ENCODE measurements at places on chromosomes 1 and 21.

DNA sequence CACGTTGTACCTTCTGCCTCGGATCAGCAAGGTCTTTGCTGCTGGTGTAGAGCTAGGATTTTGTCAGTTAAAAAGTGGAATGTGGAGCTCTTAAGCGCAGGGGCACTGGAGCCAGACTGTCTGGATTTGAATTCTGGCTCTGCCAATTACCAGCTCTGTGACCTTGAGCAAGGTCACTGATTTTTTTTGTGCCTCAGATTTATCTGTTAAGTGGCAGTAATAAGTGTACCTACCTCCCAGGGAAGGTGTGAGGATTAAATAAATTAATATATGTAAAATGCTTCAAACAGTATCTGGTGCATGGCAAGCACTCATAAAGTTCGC lies 40.3 kb downstream of the UBE2U start:
- no peak for DNase-seq

DNA sequence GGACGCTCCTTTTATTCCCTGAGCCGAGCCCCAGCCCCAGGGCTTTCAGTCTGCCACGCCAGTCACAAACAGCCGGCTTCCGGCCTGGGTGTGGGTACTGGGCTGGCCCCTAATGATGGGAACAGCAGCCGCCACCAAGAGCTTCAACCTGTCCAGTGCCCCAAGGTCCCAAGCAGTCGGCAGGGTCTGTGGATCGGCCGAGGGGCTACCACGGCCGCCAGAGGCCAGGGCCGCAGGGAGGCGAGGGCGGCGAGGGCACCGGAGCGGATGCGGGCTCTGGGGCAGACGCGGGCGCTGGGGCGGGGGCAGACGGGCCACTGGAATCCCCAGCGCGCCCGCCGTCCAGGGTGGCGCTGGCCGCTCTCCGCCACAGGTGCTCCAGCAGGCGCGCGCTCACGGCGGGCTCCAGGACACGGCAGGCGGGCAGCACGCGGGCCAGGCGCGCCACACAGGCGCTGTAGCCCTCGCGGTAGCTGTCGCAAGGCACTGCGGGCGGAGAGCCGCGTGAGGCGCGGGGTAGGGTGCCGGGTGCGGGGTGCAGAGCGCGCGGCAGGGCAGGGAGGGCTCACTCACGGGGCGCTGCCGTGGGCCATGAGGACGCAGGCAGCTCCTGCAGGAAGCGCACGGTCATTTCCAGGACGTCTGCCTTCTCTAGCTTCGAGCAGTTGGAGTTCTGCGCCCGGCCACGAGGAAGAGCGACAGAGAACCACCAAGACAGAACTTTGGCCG lies 887 bp downstream of the HES2 start:
- DNase-seq, result no peak

GRCh38 chr21:39775816-39776215 lies 30.8 kb downstream of the IGSF5 start:
- no peak for DNase-seq

- DNase-seq, result no peak
These were observed 12.3 kb upstream of the IL22RA1 start for GRCh38 chr1:24155011-24155782.

GRCh38 chr1:54364995-54365394 lies 41.2 kb downstream of the SSBP3 start:
- no peak for DNase-seq

DNA sequence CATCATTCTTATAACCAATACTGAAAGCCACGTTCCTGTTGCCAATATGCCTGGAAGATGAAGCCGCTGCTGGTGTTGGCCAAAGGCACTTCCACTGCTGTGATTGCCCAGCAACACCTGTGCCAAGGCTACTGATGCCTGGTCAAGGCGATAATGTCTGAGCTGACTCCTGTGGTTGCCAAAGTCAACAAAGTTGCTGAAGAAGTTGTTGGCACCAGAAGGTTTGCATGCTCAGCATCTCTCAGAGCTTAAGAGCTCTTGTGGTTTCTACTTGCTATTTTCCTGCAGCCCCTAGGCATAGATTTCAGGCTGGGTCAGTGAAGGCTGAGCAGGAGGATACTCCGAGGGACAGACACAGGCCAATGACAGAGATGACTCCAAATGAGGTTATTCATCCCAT lies 63.4 kb upstream of the RAB3GAP2 start:
- no peak for DNase-seq

DNA sequence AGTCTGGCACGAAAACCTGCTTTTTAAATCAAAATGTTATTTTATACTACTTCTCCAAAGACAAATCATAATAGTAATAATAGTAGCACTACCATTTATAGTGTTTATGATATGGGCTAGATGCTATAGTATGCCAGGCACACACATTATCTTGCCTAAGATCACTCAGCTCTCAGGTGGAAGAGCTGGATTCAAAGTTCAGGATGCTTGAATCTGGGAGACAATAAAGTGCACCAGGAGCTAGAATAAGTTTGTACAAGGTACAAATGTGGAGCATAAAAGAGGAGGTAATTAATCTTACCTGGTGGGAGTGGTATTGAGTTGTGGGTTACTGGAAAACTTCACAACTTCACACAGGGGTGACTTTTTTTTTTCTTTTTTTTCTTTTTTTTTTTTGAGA lies 10.0 kb upstream of the ELOVL1 start:
- DNase-seq, result no peak

GRCh38 chr1:5993556-5994491 lies 1.6 kb upstream of the NPHP4 start:
- DNase-seq, result no peak

DNA sequence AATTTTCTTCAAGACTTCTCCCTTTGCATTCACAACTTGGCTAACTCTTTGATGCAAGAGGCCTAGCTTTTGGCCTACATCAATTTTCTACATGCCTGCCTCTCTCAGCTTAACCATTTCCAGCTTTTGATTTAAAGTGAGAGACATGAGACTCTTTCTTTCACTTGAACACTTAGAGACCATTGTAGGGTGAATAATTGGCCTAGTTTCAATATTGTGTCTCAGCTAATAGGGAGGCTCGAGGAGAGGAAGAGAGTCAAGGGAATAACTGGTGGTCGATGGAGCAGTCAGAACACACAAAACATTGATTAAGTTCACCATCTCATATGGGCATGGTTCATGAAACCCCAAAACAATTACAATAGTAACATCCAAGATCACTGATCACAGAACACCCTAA lies 225.5 kb downstream of the TPR start:
- no peak for DNase-seq

GRCh38 chr1:88730995-88731394 lies 46.9 kb downstream of the PKN2 start:
- DNase-seq, result no peak

DNA sequence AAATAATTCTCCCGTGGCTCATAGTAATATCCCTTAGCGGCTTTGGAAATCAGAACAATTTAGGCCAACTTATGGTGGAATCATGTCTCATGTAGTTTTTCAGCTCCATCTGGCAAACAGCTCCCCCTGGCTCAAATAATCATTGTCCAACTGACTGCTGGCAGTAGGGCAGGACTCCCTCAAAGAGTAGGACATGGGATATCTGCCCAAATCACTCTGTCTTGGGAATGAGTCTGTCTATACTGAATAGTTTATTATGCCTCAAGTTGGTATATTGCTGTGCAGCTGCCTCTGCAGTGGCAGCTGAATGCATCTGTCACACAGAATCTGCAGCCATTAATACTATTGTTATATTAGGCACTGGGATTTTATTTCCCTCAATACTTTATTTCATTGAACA lies 255.7 kb downstream of the COL11A1 start:
- DNase-seq, result peak; percentile 25

DNA sequence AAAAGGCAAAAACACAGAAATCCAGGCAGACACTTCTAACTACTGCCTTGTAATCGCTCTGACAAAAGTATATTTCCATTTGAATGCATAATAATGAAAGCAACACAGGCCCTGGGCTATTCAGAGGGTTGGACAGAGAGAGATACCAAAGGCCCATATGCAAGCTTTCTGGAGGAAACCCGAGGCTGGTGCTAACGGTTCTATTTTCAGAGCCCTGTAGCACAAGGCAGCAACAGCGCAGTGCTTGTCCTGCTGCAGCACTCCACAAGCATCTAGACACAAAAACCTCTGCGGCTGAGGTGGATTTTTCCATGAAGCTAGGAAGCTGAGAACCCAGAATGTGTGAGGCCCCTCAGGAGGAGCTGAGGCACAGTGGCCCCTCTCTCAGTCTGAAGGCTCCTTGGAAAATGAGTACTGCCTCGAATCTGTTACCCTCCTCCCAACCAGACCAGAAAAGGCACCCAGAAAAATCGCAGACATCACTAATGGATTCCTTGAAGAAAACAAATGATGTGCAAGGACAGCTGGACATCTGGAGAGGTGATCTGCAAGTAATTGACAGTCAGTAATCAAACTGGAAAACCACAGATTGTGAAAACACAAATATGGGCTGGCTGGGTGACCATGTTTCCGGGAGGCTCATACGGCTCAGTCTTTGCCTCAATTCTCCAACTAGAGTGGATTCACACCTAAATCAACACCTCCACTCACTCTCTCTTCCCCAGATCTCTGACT lies 54.0 kb downstream of the COLGALT2 start:
- no peak for DNase-seq

DNA sequence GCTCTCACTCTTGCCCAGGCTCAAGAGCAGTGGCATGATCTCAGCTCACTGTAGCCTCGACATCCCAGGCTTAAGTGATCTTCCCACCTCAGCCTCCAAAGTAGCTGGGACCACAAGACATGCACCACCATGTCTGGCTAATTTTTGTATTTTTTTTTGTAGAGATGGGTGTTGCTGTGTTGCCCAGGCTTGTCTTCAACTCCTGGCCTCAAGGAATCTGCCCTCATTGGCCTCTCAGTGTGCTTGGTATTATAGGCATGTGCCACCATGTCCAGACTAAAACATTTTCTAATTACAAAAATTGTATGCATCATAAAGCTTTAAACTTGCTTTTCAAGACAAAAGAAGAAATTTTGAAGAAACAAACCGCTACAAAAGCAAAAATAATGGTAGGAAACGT lies 20.1 kb downstream of the CBR1 start:
- DNase-seq, result no peak

DNA sequence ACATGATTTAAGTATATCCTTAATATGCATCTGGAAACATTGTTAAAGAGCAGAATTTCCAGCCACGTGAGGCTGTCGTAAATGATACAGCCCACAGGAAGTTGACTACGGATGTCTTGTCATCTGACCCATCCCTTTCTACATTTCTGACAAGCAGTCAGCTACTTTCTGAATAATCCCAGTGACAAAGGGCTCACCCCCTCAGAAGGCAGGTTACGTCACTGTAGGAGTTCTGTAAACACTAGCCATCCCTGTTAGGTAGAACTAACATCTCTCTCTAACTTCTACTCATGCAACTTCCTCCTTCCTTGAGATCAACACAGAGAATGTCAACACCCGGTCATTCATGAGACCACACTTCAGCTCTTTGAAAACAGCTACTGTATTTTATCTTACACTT lies 259.2 kb downstream of the GREM2 start:
- DNase-seq, result peak; percentile 45

DNA sequence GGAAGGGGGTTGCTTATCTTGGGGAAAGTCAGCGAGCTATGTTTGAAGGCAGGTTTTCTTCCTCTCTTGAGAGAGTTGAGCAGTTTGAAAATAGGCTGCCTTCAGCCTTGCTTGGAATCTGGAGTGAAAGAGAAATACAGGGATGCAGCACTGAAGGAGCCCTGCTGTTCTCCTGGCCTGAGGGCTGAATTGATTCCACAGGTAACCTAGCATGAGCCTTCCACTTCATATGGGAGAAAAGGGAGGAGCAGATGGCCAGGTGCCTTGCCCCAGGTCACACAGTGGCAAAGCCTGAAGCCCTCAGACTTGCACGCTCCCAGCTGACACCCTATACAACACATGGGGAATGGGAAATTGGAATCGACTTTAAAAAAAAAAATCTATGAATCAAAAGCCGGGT lies 88.0 kb upstream of the WLS start:
- no peak for DNase-seq

DNA sequence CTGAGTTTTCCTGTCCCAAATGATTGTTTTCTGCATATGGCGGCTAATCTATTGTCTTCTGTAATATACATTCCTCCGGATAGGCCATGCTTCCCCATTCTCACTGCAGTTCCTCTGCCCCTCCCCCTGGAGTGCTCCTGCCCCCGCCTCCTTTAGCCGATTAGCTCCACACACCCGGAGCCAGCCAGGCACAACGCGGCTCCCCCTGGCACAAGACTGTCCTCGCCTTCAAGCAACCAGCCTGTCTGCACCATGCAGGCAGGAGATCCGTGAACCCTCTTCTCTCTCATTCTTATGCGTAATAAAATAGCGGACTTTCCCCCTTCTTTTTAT lies 18.0 kb downstream of the SERTAD4 start:
- no peak for DNase-seq

DNA sequence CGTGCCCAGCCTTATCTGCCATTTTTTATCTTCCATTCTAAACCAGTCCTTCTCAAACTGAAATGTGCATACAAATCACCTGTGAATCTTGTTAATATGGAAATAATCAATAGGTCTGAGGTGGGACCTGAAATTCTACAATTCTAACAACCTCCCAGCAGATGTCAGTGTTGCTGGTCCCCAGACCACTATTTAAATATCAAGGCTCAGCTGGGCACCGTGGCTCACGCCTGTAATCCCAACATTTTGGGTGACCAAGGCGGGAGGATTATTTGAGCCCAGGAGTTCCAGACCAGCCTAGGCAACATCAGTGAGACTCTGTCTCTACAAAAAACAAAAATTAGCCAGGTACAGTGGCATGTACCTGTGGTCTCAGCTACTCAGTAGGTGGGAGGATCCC lies 4.1 kb downstream of the UQCRHL start:
- peak; percentile 44 for DNase-seq

DNA sequence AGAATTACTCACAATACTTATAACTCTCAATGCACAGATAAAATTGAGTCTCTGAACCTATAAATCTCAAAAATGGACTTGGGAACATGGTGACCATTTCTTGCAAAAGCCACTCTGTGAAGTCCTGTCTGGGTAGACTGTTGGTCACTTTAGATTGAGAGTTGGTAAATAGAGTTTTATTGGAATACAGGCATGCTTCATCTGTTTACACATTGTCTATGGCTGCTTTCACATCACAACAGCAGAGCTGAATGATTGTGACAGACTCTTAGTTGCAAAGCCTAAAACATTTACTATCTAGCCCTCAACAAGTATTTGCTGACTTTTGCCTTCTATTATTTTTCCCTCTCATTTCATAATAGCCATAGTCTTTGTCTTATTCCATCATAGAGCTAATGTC lies 24.1 kb upstream of the ASPM start:
- no peak for DNase-seq

Data from fibroblast of mammary gland (primary cell).